Vagina (tissue), 2 donors: ENCODE measurements at places on chromosomes 6 and 20.

DNA sequence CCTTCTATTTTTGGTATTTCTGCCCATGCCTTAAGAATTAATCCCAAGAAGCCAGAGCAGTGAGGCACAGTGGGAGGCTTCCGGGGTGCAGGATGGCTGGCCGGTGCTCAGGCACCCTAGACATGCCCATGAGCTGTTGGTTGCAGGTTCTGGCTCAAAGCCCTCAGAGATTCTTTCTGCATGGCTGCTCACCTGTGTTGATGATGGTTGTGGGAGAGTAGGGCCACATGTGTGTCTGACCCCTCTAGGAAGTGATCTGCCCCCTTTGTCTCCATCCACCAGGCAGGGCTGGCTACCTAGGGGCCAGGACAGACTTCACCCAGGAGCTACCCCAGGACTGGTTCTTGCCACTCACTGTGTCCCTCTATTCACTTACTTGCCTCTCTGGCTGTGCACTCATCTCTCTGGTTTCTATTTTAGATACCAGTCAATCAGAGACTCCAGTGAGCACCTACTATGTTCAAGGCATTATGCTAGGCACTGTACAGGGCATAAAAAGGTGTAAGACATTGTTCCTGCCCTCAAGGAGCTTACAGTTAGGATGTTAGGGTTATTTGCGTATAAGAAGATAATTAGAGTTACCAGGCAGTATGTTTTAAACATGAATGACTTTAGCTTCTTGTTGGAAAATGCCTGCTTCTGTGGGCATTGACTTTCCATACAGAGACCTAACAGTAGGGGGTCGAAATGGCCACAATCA lies 16.8 kb downstream of the CD83 start:
- DNase-seq: no peak

- no peak for DNase-seq
These were observed 40.3 kb downstream of the AKAP7 start for GRCh38 chr6:131175564-131175963.

GRCh38 chr6:167892835-167893815 lies 66.4 kb downstream of the AFDN start:
- no peak for DNase-seq

DNA sequence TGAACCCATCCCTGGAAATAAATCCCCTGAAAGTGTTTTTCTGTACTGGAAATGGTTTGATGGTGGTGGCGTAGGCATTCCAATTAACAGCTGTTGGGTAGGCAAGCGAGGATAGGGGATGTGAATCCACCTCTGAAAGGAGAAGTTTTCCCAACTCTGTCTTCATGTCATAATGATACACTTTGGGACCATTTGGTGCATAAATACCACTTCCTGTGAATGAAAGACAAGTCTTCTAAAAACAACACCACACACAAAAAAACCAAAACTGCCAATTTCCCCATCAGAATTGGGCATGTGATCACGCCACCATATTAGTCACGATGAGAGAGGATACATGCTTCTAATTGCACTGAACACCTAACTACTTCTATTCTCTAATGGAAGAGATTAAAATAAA lies 6.4 kb downstream of the VNN2 start:
- no peak for DNase-seq

GRCh38 chr6:117409420-117409819 lies 16.3 kb downstream of the ROS1 start:
- no peak for DNase-seq

DNA sequence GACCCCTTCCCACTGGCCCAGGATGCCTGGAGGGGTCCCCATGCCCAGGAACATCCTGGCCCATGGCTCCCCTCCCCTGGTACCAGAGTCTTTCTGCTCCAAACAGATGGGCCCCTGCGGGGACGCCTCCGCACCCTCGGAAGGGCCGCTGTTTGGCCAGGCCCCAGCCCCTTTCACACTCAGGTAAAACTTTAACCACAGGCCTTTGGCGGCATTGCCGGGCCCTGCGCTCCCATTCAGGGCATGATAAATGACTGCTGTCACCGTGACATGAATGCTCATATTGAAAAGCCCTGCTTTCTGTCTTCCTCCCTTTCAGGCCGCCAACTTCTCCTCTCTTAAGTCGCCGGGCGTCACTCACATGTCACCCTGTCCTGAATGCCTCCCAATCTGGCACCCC lies 141.5 kb upstream of the TOP1 start:
- DNase-seq: no peak

DNA sequence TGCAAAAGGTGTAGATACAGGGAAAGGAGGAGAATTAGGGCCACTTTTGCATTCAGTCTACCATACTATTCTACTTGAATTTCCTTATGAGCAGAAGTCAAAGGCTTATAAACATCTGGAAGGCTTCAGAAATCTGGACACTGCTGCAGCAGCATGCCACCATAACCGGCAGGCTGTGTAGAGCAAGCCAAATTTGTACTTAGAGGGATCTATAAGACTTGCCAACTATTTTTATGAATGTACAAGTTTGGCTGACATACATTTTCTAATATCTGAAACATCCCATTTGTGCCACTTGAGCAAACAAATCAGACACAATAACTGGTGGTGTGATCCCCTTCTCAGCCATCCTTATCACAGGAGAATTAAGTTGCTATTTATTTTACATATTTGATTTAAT lies 14.0 kb upstream of the PLCB1 start:
- DNase-seq: no peak

DNA sequence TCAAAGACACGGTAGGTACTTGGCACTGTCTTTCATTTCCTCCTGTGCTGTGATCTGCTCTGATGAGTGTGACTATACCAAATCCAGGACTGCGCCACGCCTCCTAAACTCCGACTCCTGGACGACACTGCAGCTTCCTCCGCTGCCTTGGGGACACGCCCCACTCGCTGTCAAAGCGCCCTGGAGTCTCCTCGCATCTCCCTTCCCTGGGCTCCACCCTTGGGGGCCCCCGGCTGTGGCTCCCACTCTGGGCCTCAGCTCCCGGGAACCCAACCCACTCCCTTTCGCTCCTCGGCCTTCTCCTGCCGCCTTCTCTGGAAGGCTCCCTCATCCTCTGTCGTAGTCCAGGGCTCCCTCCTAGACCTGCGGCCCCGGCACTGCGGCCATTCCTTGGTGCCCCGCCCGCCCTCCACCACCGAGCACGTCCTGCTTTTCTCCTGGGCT lies 61.2 kb downstream of the RSPH3 start:
- no peak for DNase-seq

DNA sequence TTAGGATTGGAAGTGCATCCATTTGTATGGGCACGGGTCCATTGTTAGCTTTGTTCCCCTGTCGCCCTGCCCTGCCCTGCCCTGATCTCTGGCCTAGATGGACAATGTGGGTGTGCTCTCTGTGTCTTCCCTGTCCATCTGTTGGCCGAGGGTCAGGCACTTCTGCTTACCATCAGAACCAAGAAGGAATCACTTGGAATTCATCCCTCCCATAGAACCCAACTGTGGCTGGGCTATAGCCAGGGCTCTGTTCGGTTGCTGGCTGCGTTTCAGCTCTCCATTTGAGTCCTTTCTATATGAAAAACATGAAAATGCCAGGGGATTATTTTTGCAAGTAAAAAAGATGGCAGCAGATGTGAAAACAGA lies 26.6 kb upstream of the TULP4 start:
- DNase-seq: no peak

DNA sequence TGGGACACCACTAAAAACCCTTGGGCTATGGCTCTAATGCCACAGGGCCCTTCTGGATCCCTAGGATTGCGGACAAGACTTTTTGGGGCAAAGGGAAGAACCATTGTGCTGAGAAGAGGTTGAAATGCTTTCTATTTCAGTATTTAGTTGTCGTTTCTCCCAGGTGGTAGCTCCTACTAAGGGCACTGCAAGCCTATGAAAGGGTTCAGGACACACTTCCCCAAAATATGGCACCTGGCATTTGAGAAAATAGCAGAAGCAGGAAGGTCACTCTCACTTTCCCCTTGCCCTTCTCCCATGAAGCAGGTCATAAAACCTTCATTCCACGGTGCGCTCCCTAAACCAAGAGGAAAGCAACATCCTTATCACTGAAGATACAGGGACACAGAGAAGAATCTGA lies 125.4 kb upstream of the GPR6 start:
- no peak for DNase-seq
